ENCODE measurements at places on chromosomes 2 and 18. TPM values are rescaled to one million over a fixed set of nuclear protein-coding genes. Genes with fewer than 3 reads are reported as not detected.

MAIP1 gene
- 34.6 TPM for total RNA-seq

UNC80 gene
- not detected for total RNA-seq

CAPN13 gene
- total RNA-seq, result 0.27 TPM

HOXD4 gene
- 0.56 TPM for total RNA-seq

GPR155 gene
- 0.39 TPM for total RNA-seq

SLC25A52 gene
- total RNA-seq, result not detected

INPP5D gene
- 0.60 TPM for total RNA-seq

FAM228A gene
- not detected for total RNA-seq

ZNF396 gene
- 0.61 TPM for total RNA-seq

CABYR gene
- 22.8 TPM for total RNA-seq

FKBP7 gene
- total RNA-seq, result 8.9 TPM

TNFRSF11A gene
- 7.3 TPM for total RNA-seq

SLC8A1 gene
- 0.41 TPM for total RNA-seq

VPS54 gene
- 14.8 TPM for total RNA-seq

PDE6D gene
- total RNA-seq, result 19.6 TPM

HOXD13 gene
- total RNA-seq, result 0.24 TPM

HMSD gene
- 4.2 TPM for total RNA-seq

UGT1A5 gene
- not detected for total RNA-seq

SLC39A6 gene
- 62.1 TPM for total RNA-seq
